ENCODE measurements at places on chromosomes 7 and 10.

DNA sequence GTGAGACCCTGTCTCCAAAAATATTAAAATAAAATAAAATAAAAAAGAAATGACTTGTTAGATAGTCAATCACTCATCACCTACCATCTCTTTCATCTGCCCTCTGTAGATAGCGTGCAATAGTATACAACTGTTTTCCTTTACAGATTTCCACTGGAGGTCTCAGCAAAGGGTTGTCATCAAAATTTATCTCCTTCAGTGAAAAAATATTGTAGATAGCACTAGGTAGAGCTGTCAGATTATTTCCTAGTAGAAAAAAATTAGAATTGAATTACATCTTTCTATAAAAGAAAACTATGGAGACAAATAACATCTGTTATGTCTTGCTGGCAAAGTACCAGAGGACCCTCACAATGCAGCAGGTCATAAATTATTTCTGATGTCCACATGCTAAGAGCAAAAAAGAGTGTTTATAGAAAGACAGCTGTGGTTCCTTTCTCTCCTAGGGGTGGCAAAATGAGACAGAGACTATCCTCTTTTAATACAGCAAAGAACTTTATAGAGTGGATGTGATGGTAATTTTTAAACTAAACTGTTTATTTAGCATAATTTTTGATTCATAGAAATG lies 16.3 kb upstream of the CYP51A1 start:
- no peak for DNase-seq

DNA sequence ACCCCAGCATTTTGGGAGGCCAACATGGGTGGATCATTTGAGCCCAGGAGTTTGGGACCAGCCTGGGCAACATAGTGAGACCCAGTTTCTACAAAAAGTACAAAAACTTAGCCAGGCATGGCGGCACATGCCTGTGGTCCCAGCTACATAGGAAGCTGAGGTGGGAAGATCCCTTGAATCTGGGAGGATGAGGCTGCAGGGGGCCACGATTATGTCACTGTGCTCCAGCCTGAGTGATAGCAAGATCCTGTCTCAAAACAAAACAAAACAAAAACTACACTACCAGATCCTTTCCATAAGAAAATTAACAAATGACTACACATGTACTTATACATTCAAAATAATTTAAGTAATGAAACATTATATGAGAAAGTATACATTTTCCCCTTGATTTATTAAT lies 116.4 kb upstream of the KLF6 start:
- DNase-seq = no peak

DNA sequence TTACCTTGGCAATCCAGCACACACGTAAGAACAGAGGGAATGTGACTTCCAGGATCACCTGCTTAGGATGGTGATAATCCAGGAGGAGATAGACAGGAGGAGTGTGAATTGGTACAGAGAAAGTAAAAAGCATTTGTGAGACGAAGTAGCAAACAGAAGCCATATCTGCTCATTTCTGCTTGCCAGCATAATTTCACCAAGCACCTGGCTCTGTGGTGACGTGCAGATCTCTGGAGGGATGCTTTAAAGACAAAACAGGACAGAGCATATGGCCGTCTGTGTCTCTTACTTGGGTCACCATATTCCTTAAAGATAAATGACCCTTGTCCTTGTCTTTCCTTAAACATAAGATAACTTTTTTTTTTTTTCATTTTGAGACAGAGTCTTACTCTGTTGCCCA lies 90.2 kb upstream of the ARHGAP21 start:
- no peak for DNase-seq

GRCh38 chr7:50594734-50595485 lies 29.7 kb upstream of the DDC start:
- no peak for DNase-seq

DNA sequence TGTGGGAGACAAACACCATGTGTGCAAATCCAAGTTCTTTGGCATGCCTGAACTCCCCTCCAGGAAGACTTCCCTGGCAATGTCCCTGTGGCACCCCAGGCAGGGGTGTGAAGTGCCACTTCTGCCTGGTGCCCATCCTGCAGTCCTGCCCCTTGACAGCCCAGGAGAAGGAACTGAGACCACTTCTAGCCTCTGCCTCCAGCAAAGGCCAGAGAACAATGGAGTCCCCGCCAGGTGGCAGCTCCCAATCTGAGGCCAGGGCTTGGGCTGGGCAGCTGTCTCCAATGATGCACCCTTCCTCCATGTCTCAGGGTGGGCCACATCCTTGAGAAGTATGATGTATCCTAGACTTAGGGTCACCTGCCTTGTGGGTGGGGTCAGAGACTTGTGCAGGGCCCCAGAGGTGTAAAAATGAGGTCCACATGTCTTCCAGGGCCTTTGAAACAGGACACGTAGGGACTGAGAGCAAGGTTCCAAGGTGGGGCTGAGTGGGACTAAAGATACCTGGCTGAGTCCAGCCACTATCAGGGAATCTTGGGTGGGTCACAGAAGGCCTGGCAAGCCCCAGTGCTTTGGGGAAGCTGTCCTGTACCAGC lies 5.5 kb downstream of the FXYD4 start:
- no peak for DNase-seq

DNA sequence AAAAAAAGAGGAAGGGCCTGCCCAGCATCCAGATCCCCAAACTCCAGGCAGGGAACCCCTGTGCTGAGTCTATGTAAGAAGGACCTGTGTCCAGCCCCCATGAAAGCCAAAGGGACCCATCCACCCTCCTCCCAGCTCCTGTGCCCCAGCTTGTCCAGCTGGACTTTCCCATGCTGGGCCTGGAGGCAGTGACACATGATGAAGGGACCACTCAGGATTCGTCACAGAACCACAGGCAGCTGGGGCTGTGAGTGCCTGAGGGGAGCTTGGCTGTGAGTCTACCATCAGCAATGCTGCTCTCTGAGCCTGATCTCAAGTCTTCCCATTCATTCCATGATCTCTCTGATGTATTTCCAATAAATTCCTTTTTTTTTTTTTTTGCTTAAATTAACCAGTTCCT lies 36.2 kb upstream of the MNX1 start:
- DNase-seq = no peak

DNA sequence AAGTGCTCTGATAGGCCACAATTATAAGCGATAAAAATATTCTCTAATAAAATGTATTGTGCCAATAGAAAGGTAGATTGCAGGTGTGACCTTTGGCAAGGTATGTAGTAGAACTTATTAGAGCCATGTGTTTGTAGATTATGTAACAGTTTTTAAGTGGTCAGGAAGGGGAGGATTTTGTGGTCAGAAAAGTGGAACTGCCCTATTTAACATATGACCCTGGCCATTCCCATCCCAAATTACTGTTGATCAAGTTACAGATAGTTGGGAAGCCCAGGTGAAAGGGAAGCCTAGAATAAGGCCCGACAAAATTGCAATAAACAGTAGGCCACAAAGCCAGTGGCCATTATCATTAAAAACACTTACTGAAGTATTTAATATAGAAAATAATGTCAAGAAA lies 89.2 kb downstream of the SPAG6 start:
- DNase-seq = no peak
